ENCODE measurements at places on chromosomes 12 and 14.

- peak; percentile 73 for DNase-seq
Observed at GRCh38 chr12:128820723-128821432, 2.9 kb downstream of the SLC15A4 start.

GRCh38 chr12:122208073-122208820, 4.7 kb downstream of the B3GNT4 start:
- peak; percentile 59 for DNase-seq

DNA sequence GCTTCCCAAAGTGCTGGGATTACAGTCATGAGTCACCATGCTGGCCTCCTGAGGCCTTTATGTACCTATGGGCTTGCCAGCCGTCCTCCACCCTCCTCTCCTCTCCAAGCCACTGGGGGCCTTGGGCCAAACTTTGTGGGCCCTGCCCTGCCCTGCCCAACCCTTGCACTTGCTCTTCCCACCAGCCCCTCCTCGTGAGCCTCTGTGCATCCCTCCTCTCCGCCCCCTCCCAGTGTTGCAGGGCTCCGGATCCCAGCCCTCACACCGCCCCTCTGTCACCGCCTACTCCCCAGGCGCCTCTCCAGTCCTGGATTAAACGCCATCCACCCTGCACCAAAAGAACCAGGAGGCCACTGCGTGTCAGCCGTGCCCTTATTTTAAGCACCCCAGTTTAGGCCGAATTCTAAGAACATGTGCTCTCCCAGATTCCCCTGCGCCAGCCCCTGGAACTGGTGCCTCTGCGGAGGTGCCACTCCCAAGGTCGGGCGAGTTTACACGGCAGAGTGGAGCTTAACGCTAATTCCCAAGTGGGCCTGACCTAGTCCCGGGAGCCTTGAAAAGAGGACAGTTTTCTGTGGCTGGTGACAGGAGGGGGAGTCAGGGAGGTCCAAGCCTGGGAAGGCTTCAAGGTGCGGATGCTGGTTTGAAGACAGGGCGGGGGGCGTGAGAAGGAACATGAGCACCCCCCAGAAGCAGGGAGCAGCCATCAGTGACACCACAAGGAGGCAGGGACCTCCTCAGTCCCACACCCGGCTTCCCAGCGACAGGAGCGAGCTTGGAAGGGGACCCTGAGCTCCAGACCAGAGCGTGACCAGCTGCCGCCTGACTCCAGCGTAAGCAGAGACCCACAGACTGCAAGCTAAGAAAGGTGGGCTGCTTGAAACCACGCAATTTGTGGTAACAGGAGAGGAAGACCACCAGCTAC, 21.2 kb upstream of the CDCA4 start:
- no peak for DNase-seq

- DNase-seq, result no peak
Observed at GRCh38 chr14:73723406-73723796, 9.2 kb upstream of the PNMA1 start.

DNA sequence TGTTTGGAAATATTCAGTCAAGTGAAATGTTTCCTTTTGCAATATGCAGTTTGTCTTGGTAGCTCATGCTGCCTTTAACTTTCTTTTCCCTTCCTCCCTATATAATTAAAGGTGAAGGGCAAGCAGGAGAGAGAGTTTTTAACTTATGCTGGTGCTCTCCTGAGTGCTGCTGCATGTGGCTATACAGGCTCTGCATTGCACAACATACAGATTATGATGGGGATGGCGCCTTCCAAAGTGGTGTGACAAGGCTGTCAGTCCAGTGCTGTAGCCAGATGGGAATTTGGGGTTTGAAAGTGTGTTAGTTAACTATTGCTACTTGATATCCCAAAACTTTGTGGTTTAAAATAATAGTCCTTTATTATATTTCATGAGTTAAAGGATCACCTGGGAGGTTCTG, 199.0 kb downstream of the ATP23 start:
- no peak for DNase-seq

- no peak for DNase-seq
Observed at GRCh38 chr12:59389968-59390576, 205.8 kb upstream of the SLC16A7 start.
